ENCODE measurements at places on chromosomes 11 and 22.
A peak's percentile ranks its signal among the peaks of the same experiment; 100 is the strongest.

DNA sequence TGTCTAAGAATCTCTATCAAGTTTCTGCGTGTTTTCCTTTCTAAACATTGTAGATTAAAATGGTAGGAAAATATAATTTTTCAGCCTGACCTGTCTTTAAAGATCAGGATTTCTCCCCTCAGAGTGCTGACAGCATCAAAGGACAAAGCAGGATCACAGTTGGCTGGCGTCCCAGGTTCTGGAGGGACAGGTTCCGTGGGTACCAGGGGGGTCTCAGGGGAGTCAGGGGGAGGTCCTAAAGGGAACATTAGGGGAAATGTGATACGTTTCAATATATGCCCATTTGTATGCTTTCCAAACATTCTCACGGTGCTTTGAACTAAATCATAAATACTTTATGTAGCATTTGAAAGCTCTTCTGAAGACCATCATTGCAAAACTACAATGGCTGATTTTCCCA is 3.4 kb downstream of the MMP3 start:
- no peak for DNase-seq

- peak; percentile 77 for DNase-seq
Observed at GRCh38 chr11:73625696-73626318, 20.6 kb upstream of the PLEKHB1 start.

- DNase-seq: no peak
Observed at GRCh38 chr22:30810105-30810504, 115.4 kb downstream of the OSBP2 start.

- DNase-seq: no peak
Observed at GRCh38 chr11:106507645-106508306, 430.3 kb downstream of the AASDHPPT start.

DNA sequence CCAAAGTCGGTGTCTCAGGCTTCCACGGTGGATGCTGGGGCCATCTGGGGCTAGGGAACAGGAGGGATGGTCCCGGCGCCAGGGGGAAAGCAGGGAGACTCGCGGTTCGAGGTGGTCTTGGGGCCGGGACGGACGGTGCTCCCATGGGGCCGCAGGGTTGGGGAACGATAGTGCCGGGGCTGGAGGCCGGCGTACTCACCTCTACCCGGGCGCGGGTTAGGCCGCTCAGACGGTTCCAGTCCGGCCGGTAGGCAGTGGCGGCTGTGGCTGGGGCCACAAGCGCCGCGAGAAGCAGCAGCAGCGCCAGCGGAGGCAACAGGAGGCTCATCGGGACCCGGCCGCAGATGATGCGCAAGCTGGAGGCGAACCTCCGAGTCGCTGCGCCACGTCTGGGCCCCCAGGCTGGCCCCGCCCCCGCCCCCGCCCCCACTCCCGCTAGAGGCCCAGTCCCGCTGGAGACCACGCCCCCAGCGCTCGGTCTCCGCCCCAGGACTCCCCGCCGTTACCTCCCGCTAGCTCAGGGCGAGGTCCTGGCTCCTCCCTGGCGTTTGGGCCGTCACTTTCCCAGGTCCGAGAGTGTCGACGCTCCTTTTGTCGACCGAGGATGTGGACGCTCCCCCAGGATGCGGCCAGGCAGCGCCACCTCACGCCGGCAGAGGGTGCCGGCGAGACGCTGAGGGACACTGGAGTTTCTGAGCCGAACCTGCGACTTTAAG is at the start of gene SELENOM:
SELENOM (minus strand) TSS at position 391 of the 716 bp plus-strand sequence; CDS start at position 328, 63 bp downstream.
- peak; percentile 91 for DNase-seq

- DNase-seq: no peak
Observed at GRCh38 chr11:27470826-27471588, 1.6 kb downstream of the LGR4 start.

DNA sequence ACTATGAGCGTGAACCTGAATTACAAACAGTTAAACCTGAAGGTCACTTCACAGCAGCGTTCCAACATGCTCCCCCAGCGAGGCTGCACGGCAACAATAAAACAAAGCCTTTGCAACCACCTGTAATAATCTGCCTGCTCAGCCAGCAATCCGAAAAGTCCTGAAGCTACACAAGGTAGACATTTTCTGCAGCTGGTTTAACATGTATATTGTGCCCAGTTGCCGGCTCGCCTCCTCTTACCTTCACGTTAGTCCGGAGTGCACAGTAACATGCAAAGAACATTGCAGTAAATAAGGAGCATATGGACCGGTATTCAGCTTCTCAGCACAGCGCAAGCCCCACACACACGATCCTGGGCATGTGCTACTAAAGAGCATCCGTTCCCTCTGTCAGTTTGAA is 704.3 kb downstream of the DLG2 start:
- DNase-seq: no peak

- DNase-seq: no peak
Observed at GRCh38 chr22:28034760-28035401, 115.8 kb upstream of the PITPNB start.

DNA sequence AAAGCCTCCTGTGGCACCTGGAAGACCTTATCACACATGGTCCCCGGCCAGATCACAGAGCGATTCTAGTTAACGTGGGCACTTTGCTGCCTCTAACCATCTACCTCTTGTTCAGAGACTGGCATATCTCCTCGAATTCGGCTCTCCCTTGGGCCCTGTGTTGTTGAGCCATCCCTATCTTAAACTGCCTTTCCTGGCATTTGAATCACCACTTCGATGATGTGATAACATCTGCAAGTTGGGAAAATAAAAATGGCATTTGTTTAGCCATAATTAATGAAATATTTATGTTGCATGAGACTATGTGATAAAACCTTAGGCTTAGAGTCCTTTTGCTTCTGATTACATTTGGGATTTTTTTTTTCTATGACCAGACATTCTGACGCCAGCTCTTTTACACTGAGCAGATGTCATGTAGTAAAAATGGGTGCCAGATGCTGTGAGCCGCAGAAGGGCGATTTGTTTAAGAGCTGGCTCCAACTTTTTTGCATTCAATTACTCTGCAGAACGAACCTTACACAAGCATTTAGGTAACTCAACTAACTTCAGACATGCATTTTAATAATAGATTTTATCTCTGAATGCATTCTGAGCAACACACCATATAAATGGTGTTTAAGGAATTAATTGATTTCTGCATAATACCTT is 58.5 kb upstream of the PARVA start:
- DNase-seq: no peak

GRCh38 chr11:118609380-118610224 is 2.2 kb downstream of the PHLDB1 start:
- peak; percentile 46 for DNase-seq

DNA sequence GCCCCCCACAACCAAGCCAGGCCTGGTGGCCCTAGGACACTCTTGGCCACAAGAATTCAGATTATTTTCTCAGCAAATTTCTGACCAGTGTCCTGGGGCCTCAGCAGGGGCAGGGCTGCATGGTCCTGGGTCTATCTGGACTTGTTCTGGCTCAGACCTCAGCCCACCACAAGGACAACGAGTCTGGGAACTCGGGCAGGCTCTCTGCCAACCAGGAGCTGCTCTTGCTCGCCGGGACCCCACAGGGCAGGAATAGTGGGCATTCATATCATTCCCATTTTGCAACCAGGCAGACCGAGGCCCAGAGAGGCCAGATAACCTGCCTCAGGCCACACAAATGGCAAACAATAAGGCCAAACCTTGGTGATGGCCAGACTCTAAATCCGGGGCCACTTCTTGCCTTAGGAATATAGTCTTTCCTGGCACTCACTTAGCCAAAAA is 75.4 kb upstream of the WNT7B start:
- no peak for DNase-seq

DNA sequence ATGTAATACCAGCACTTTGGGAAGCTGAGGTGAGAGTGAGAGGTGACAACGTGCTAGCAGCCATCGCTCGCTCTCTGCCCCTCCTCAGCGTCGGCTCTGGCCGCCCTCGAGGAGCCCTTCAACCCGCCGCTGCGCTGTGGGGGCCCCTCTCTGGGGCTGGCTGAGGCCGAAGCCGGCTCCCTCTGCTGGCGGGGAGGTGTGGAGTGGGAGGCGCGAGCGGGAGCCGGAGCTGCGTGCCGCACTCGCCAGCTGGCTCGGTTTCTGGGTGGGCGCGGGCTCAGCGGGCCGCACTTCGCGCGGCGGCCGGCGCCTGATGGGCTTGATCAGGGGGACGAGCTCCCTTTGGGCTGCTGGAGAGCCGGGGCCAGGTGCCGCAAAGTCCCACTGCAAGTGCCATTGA is 98.9 kb upstream of the UBASH3B start:
- DNase-seq: peak; percentile 23
